ENCODE measurements at places on chromosomes 1 and 21.

GRCh38 chr1:24117722-24118409, 5.9 kb upstream of the MYOM3 start:
- no peak for DNase-seq

DNA sequence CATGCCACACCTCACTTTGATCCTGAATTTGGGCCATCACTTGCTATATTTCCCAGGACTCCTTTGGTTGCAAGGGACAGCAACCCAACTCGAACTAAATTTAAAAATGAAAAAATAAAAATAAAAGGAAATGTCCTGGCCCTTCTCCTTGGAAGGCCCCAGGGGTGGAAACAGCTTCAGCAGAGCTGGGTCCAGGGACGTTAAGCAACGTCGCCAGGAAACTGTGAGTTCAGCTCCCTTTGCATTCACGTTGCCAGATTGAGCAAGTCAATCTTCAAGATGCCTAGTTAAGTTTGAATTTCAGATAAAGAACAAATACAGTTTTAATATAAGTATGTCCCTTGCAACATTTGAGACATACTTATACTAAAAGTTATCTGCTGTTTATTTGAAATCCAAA, 14.6 kb upstream of the SPSB1 start:
- DNase-seq = no peak

- peak; percentile 62 for DNase-seq
These were observed 503.5 kb upstream of the PKN2 start for GRCh38 chr1:88180449-88181108.

GRCh38 chr1:93692026-93692425, 10.4 kb upstream of the BCAR3 start:
- no peak for DNase-seq

GRCh38 chr21:38268864-38269575, 12.2 kb downstream of the KCNJ15 start:
- DNase-seq = no peak

GRCh38 chr1:76547916-76548315, 319.4 kb upstream of the ST6GALNAC5 start:
- no peak for DNase-seq

- DNase-seq = no peak
These were observed 21.3 kb downstream of the TMCC2 start for GRCh38 chr1:205248793-205249601.

DNA sequence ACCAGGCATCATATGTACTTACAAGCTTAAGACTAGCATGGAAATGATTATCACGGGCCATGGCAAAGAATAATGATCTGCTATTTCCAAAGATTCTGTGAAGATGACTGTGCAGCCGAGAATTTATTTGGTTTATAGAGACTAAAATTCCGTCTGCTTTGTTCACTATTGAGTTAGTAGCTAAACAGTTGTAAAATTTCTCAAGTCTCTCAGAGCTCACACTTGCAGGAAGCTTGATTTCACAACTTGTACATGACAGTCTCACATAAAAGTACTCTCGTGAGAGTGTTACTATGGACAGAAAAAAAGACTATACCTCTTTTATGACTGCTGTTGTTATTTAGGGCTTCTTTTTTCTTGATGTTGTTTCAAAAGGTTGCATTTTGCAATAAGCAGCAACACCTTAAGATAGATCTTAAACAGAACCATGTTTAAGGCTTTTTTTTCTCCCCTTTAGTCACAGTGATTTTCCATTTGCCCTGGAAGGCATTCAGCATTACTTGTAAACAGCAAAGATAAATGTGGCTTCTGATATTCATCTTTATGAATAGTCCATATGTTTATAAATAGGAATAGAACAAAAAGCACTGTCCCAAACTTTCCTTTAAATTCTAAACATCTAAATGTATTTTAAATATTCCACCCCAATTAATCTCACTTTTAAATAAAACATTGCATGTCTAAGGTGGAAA, 24.8 kb downstream of the ST6GALNAC5 start:
- DNase-seq = no peak

- DNase-seq = no peak
These were observed 188.6 kb downstream of the FCRL5 start for GRCh38 chr1:157363660-157364140.

GRCh38 chr1:175548774-175549173, 194.6 kb downstream of the TNR start:
- no peak for DNase-seq

GRCh38 chr1:15002325-15002724, 151.2 kb upstream of the TMEM51 start:
- no peak for DNase-seq

- DNase-seq = no peak
These were observed 20.4 kb upstream of the GPR88 start for GRCh38 chr1:100517515-100517914.

DNA sequence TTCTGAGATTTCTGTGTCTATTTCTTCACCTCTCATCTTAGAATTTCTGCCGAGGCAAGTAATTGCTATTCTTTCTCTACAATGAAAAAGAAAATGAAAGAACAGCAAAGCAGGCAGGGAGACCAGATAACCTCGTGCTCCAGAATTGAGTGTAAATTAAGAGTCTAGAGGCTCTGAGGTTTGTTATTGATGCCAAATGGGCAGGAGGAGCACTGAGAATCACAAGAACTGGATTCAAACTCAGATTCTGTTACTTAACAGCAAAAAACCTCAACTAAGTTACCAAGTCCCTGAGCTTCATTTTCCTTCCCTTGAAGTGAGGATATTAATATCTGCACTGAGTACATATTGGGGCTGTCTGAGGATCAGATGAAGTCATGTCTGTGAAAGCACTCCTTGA, 5.5 kb upstream of the DDR2 start:
- no peak for DNase-seq

GRCh38 chr1:19087737-19088594, 122.1 kb downstream of the UBR4 start:
- peak; percentile 19 for DNase-seq

GRCh38 chr1:196891251-196891650, 3.4 kb downstream of the CFHR4 start:
- no peak for DNase-seq

DNA sequence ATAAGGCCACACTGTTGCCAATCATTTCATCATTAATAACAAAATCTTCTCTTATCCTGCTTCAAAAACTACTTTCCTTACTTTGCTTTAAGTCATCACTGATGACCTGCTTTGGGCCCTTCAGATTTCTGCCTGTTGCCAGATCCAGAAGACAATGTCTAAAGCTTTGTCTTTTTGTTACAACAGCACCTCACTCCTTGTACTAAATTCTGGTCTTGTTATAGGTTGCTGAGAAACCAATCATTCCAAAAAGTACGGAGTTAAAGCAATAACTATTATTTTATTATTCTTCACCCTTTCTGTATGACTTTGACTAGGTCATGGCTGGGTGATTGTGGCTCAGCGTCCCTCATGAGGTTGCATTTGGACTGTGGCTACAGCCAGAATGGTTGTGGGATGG, 633.5 kb downstream of the PTPRU start:
- no peak for DNase-seq

GRCh38 chr1:165686121-165686970, 12.0 kb downstream of the ALDH9A1 start:
- no peak for DNase-seq

DNA sequence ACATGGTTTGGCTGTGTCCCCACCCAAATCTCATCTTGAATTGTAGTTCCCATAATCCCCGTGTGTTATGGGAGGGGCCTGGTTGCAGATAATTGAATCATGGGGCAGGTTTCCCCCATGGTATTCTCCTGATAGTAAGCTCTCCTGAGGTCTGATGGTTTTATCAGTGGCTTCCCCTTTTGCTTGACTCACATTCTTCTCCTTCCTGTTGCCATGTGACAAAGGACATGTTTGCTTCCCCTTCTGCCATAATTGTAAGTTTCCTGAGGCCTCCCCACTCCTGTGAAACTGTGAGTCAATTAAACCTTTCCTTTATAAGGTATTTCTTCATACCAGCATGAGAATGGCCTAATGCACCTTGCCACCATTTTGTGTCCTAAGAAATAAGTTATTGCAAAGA, 415.0 kb downstream of the COL11A1 start:
- no peak for DNase-seq

GRCh38 chr1:169909499-169909898, 15.8 kb upstream of the SCYL3 start:
- no peak for DNase-seq

- DNase-seq = no peak
These were observed 181.3 kb downstream of the ATP6V1G3 start for GRCh38 chr1:198359024-198359653.

DNA sequence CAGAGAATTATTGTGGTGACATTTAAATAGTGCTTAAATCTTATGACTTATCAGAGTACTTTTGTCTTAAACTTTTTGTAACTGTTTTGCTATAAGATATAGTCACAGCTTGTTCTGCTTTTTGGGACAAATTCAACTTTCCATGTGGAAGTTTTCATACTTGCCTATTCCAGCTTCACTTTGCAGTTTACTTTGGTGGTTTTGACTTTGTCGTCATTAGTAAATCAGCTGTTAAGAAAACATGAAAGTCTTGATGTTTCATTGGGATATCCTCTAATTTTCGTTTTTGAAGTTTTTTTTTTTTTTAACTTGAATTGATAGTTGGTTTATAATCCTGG, 31.3 kb downstream of the SDCCAG8 start:
- no peak for DNase-seq

- no peak for DNase-seq
These were observed 7.2 kb downstream of the LGALS8 start for GRCh38 chr1:236530959-236531358.

DNA sequence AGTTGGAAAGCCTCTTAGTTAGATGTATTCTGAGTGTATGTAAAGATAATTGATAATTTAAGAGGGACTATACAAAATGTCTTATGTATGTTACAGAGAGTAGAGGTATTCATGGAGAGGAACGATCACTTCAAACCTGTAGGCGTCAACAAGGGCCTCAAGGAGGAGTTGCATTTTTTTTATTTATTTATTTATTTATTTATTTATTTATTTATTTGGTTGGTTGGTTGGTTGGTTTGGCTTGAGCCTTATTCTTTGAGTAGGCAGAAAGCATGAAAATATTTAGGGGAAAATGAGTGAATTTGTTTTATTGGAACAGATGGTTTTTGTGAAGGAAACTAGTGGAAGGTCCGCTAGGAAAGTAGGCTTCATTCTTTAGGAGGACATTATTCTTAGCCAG, 8.5 kb downstream of the ANGPTL1 start:
- DNase-seq = no peak

GRCh38 chr1:66728021-66728420, 24.2 kb upstream of the DYNLT5 start:
- DNase-seq = no peak

- no peak for DNase-seq
These were observed 10.5 kb upstream of the RNPC3 start for GRCh38 chr1:103514920-103515503.

DNA sequence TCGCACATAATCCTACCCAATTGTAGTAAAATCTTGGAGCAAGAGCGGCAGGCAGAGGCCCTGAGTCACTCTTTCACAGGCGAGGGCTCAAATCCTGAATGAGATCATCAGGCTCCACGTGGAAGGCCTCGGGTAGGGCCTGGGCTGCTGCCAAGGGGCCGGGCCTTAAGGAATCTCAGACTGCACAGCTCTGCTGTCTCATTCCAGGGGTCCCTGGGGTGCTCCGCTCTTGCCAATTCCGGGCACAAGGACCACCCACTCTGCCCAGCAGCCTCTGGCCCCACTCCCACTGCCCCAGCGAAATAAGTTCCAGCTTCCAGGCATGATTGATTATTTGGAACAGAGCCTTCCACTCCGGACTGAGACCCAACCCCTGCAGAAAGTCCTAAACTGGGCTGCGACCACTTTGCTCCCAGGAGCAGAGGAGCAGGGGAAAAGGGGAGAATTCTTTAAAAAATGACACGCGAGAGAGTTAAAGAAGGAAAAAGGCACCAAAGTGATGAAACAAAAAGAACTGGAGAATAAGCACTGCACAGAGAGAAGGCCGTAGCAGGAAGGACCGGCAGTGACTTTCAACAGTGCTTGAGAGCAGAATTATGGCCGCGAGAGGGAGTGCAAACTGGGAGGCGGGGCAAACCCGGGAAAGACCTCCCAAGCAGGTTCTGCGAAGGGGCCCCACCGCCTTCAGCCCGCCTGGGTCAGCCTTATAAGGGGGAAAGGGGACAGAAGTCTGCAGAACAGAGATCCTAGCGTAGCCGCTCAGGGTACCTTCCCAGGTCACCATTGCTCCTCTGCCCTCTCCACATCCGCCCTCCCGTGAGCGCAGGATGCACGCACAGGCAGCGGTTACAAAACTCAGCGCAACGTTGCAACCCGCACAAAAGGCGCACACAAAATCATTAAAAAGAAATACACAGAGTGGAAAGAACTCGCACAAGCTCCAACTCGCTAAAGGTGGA, 2.0 kb downstream of the ADAMTS1 start:
- DNase-seq = peak; percentile 20

GRCh38 chr1:17791055-17791390, 35.9 kb downstream of the ACTL8 start:
- no peak for DNase-seq

- peak; percentile 49 for DNase-seq
These were observed 32.9 kb upstream of the ATP2B4 start for GRCh38 chr1:203593723-203594122.

DNA sequence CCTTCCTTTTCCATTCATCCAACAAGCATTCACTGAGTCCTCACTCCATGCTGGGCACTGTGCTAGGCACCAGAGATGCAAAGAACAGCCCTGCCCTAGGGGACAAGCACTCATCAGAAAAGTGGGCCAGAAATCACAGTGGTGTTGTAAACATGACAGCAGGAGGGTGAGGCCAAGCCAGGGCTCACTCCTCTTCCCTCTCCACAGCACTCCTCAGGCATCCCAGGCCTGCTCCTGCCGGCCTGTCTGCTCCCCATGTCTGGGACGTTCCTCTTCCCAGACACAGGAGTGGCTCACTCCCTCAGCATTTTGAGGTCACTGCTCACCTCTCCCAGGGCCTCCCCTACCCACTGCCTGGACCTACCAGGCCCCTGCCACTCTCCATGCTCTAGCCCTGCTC, 61.8 kb downstream of the KCND3 start:
- DNase-seq = no peak

GRCh38 chr21:31938330-31939301, 65.8 kb downstream of the HUNK start:
- no peak for DNase-seq

- peak; percentile 10 for DNase-seq
These were observed 145.1 kb downstream of the NPHP4 start for GRCh38 chr1:5847013-5847659.

GRCh38 chr21:45153358-45154318, 79.3 kb downstream of the ADARB1 start:
- DNase-seq = no peak

DNA sequence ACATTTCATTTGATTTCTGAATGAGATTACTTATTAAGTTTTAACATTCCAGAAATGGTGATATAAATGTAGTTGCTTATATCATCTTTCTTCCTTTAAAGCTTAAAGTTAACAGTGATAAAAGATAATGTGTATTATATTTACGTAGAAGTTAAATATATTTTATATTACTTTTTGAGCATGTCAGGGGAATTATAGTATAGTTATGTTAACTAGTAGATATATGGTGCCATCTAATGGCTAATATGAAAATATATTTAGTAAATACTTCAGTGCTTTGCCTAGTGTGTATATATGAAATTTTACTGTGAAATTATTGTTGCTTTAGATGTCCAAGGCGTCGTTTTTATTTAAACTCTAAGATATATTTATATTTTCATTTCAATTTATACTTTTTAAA, 51.5 kb downstream of the SYT14 start:
- no peak for DNase-seq

- no peak for DNase-seq
These were observed 228.0 kb downstream of the RYR2 start for GRCh38 chr1:237269938-237270337.

Data from stimulated activated naive CD8-positive, alpha-beta T cell treated with anti-CD3 and anti-CD28 coated beads, Interleukin-15, Interleukin-2, amounts not matched to agents 100 U/mL and 50 U/mL, for 24 hours (primary cell).